A549 treated with AZD2906 at 1 μM for 4 hours (cell line): ENCODE measurements at places on chromosomes 11 and 22. TPM values are rescaled to one million over a fixed set of nuclear protein-coding genes. Genes with fewer than 3 reads are reported as not detected.

Gene MUC6
- total RNA-seq = 0.05 TPM in 1 of 5 replicates, not detected in the others

Gene EHF
- 0.61 to 1.4 TPM (median 1.1 TPM) in 5 replicates for total RNA-seq

Gene KCNE3
- 0.05 TPM in 1 of 5 replicates, not detected in the others for total RNA-seq

Gene GGTLC2
- total RNA-seq = not detected in 5 replicates

Gene MOB2
- 36.2 to 47.8 TPM (median 44.1 TPM) in 5 replicates for total RNA-seq

Gene APLP2
- total RNA-seq = 154 to 202 TPM (median 172 TPM) in 5 replicates

Gene TNKS1BP1
- total RNA-seq = 71.3 to 92.2 TPM (median 88.9 TPM) in 5 replicates

Gene OAF
- 7.6 to 11.7 TPM (median 11.0 TPM) in 5 replicates for total RNA-seq

Gene TP53I11
- 33.3 to 45.3 TPM (median 44.4 TPM) in 5 replicates for total RNA-seq

Gene FAM180B
- 0.05 to 0.07 TPM in 2 of 5 replicates, not detected in the others for total RNA-seq

Gene CD3G
- total RNA-seq = not detected in 5 replicates

Gene SCGB1C1
- total RNA-seq = not detected in 5 replicates

Gene JHY
- total RNA-seq = 2.9 to 3.9 TPM (median 3.3 TPM) in 5 replicates

Gene SPON1
- 0.01 to 0.02 TPM in 2 of 5 replicates, not detected in the others for total RNA-seq

Gene TTC36
- not detected in 5 replicates for total RNA-seq

Gene TALDO1
- 373 to 432 TPM (median 392 TPM) in 5 replicates for total RNA-seq

Gene NFAM1
- not detected in 5 replicates for total RNA-seq

Gene FBXO7
- total RNA-seq = 69.0 to 73.7 TPM (median 71.2 TPM) in 5 replicates

Gene OR6X1
- not detected in 5 replicates for total RNA-seq

Gene TP53AIP1
- total RNA-seq = 0.07 to 0.11 TPM (median 0.08 TPM) in 3 of 5 replicates, not detected in the others

Gene DSCAML1
- 0.14 to 0.64 TPM (median 0.34 TPM) in 5 replicates for total RNA-seq

Gene MMP13
- 0.04 to 0.08 TPM in 2 of 5 replicates, not detected in the others for total RNA-seq

Gene BTBD18
- total RNA-seq = not detected in 5 replicates

Gene MLC1
- total RNA-seq = 0.02 to 0.06 TPM (median 0.06 TPM) in 3 of 5 replicates, not detected in the others

Gene MAML2
- 2.9 to 4.6 TPM (median 3.4 TPM) in 5 replicates for total RNA-seq

Gene CELSR1
- 24.1 to 32.1 TPM (median 30.4 TPM) in 5 replicates for total RNA-seq

Gene FXYD6
- total RNA-seq = 0.16 to 0.55 TPM (median 0.28 TPM) in 5 replicates

Gene HBG1
- total RNA-seq = not detected in 5 replicates

Gene HPX
- 0.41 to 0.71 TPM (median 0.53 TPM) in 5 replicates for total RNA-seq

Gene SNX32
- 0.05 to 0.08 TPM (median 0.06 TPM) in 5 replicates for total RNA-seq

Gene MIOX
- total RNA-seq = 0.05 TPM in 1 of 5 replicates, not detected in the others

Gene FAM181B
- 0.02 to 0.06 TPM (median 0.05 TPM) in 5 replicates for total RNA-seq

Gene ATM
- 7.0 to 8.7 TPM (median 7.6 TPM) in 5 replicates for total RNA-seq

Gene COMMD9
- total RNA-seq = 38.4 to 55.9 TPM (median 54.8 TPM) in 5 replicates

Gene FOLR1
- 0.06 to 0.21 TPM (median 0.09 TPM) in 5 replicates for total RNA-seq

Gene OR52N2
- total RNA-seq = not detected in 5 replicates

Gene APIP
- total RNA-seq = 22.4 to 26.8 TPM (median 24.1 TPM) in 5 replicates

Gene IGLL1
- not detected in 5 replicates for total RNA-seq

Gene ROBO4
- total RNA-seq = not detected in 5 replicates

Gene DAGLA
- 5.2 to 8.3 TPM (median 7.4 TPM) in 5 replicates for total RNA-seq

Gene FAM83F
- total RNA-seq = 0.01 TPM in 1 of 5 replicates, not detected in the others

Gene RFPL1
- not detected in 5 replicates for total RNA-seq

Gene SCN2B
- total RNA-seq = not detected in 5 replicates

Gene MYOD1
- 0.03 to 0.05 TPM (median 0.03 TPM) in 3 of 5 replicates, not detected in the others for total RNA-seq

Gene RASL10A
- 0.22 to 0.48 TPM (median 0.42 TPM) in 4 of 5 replicates, not detected in the other for total RNA-seq

Gene OR52A1
- total RNA-seq = not detected in 5 replicates

Gene EMID1
- 0.32 to 0.53 TPM (median 0.42 TPM) in 5 replicates for total RNA-seq

Gene C11orf86
- total RNA-seq = 42.7 to 73.3 TPM (median 62.7 TPM) in 5 replicates

Gene PPFIBP2
- 8.1 to 10.5 TPM (median 9.6 TPM) in 5 replicates for total RNA-seq

Gene IL17REL
- total RNA-seq = 0.02 to 0.08 TPM (median 0.04 TPM) in 5 replicates

Gene ADM2
- 0.41 to 0.63 TPM (median 0.57 TPM) in 5 replicates for total RNA-seq

Gene MMP8
- total RNA-seq = not detected in 5 replicates

Gene RTN4R
- total RNA-seq = 7.7 to 16.3 TPM (median 13.8 TPM) in 5 replicates

Gene TMEM223
- total RNA-seq = 19.7 to 28.7 TPM (median 27.7 TPM) in 5 replicates

Gene ADAMTS8
- 2.5 to 3.0 TPM (median 2.8 TPM) in 5 replicates for total RNA-seq

Gene MOGAT2
- not detected in 5 replicates for total RNA-seq

Gene LAYN
- 3.4 to 4.0 TPM (median 3.6 TPM) in 5 replicates for total RNA-seq

Gene KRTAP5-7
- not detected in 5 replicates for total RNA-seq

Gene RDX
- total RNA-seq = 91.4 to 151 TPM (median 121 TPM) in 5 replicates
